ENCODE measurements at places on chromosomes 3 and 15. TPM values are rescaled to one million over a fixed set of nuclear protein-coding genes. Genes with fewer than 3 reads are reported as not detected.

The LIPC gene
- 0.63 TPM for total RNA-seq

The GRM7 gene
- total RNA-seq, result not detected

The TRH gene
- 0.20 TPM for total RNA-seq

The P2RY1 gene
- 0.59 TPM for total RNA-seq

The WWTR1 gene
- 128 TPM for total RNA-seq

The SPATA12 gene
- total RNA-seq, result not detected

The DAG1 gene
- 115 TPM for total RNA-seq

The COL8A1 gene
- 133 TPM for total RNA-seq

The WDR93 gene
- total RNA-seq, result 0.07 TPM

The DNAH12 gene
- total RNA-seq, result 0.13 TPM

All from smooth muscle cell of the pulmonary artery (primary cell).